ENCODE measurements at places on chromosomes 13 and 19. TPM values are rescaled to one million over a fixed set of nuclear protein-coding genes. Genes with fewer than 3 reads are reported as not detected.

- DNase-seq = no peak
Observed at GRCh38 chr19:14758816-14759215, 19.5 kb downstream of the ADGRE2 start.

DNA sequence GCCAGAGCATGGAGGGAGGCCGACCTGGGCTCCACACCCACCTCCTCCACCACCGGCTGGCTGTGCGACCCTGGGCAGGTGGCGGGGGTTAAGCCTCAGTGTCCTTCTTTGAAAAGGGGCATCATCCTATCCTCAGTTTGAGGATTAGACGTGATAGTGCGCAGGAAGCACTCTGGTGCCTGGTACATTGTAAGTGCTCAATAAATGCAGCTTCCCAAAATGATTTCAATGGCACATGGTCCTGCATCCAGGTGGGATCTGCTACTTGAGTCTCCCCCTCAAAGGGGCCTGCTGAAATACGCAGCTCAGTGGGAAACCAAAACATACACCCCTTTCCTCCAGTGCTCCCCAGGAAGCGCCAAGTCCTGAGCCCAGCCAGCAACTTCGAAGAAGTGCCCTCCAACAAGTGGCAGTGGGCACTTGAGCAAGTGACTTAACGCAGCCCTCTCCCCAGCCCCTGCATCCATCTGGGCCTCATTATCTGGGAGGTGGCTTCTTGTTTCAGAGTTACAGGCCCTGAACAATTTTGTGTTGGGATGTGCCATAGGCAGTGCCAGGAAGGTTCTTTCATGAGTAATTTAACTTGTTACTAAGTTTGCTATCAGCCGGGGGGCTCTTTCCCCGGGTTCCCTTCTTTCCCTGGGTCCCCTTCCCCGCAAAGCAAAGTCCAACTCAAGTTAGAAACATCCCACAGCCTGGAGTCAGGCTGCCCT lies 17.9 kb downstream of the ACTN4 start:
- no peak for DNase-seq

DNA sequence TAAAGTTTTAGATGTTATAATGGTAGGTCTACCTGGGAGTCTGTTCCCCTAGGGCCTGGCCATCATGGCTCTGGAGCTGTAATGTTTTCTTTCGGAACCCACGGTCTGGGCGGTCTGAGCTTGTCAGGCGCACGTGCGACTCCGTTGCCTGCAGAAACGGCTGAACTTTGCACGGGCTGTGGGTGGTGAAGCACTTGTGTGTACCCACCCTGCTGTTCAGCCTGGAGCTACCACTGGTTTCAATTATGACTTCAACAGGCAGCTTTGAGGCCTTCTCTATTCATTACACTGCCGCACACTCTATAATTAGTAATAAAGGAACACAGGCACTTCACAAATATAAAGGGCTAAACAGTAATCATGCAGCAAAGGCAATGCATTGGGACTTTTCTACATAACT lies 6.0 kb downstream of the PCDH8 start:
- DNase-seq = no peak

- no peak for DNase-seq
Observed at GRCh38 chr13:89372193-89372592, 1701.0 kb downstream of the SLITRK5 start.

- no peak for DNase-seq
Observed at GRCh38 chr13:91725646-91726045, 327.2 kb downstream of the GPC5 start.

DNA sequence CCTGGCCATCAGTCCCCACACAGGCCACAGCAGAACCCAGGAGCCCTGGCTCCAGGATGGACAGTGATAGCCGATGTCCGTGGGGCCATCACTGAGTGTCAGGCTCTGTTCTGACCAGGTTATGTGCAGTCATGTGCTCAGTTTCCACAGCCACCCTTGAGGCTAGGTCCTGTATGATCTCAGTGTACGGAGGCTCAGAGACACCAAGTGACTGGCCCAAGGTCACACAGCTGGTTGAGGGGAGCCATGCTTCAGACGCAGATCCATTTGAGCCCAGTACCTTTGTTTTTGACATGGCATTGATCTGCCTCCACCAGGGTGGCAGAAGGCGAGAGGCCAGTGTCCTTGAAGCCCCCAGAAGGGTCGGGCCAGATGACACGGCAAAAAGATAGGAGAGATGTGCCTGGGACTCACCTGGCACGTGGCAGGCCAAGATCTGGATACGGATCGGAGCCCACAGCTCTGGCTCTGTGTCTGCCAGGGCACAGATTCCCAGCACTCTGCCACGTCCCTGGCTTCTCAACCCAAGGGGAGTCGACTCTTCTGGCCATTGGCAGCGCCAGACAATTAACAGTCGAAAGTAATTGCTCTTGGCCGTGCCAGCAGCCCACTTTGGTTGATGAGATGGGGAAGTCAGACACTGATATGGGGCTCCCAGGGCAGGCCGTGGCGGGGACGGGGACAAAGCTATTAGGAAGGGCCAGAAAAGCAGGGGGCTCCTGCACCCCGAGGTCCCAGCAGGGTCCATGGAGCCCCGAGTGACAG lies 15.6 kb downstream of the EVI5L start:
- DNase-seq = no peak

Gene SPTBN4
- total RNA-seq = under 0.01 TPM

Gene ZFP28
- 5.4 TPM for total RNA-seq

Gene SPC24
- total RNA-seq = 31.1 TPM

Measured in dermis microvascular lymphatic vessel endothelial cell (primary cell).